ENCODE measurements at places on chromosomes 2 and 18.

GRCh38 chr2:241965931-241966412 is 96.4 kb downstream of the RTP5 start:
- no peak for DNase-seq

GRCh38 chr2:8524388-8524787 is 157.5 kb upstream of the ID2 start:
- DNase-seq = no peak

DNA sequence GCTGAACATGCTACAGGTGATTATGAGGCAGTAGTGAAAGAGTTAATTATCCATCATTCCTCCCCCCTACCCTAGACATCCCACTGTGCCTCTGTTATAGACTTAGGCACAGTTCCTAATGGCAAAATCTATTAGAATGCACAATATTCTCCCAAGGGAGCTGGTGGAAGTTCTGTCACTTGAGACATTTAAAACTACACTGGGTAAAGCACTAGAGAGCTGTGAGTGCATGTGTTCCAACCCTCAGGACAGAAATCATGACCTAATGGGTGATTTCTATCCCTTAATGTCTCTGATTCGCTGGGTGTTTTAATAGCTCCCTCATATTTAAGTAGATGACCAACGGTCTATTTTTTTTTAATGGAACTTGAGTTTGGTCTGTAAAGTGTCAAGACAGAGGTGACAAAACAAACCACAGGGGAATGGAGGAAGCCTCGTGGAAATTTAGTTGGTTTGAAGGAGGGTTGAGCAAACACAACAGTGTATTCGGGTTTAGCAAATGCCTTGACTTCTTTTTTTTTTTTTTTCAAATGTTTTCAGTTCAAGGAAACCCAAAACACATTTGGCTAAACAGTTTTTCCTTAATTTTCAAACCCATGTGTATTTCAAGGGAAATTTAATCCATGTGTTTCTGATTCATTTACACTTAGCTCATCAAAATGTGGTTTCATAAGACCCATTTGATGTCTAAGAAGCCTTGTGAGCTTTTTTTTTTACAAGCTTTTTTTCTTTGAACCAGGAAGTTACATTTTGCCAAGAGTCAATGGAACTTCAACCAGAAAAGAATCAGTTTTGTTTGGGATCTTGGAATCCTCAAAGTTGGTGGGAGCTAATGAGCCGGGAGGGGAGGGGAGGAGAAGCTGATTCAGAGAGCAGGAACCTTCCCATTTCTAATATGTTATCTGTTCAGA is 665.1 kb upstream of the ZEB2 start:
- DNase-seq = no peak

GRCh38 chr2:70043252-70043875 is 43.9 kb upstream of the PCBP1 start:
- DNase-seq = peak; percentile 78

DNA sequence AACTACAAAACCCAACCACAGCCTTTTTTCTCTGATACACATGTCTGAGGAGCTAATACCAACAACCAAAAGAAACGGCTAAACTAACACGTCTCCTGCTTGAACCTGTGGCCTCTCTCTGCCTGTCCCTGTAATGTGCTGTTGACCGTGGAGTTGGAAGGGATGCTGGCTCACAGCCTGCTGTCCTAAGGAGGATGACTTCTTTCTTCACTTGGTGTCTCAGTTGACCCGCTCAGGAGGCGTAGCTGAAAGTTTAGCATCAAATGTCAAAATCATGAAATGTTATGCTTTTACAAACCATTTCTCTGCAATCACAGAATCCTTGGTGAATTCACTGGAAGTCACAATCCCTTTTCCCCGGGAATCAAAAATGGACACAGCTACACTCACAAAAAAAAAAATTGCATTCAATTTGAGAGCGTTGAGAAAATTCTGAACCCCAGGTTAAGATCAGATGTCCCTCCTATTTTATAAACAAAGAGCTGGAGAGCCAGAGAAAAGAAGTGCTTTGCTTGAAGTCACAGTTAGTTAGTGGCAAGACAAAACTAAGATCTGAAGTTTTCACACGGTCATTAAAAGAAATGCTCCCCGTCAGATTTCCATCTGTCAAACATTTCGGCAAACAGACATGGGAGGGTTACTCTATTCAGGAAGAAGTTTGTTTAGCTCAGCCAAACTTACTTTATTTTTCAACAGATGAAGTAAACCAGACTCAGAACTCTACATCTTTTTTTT is 74.3 kb downstream of the IRS1 start:
- peak; percentile 16 for DNase-seq

DNA sequence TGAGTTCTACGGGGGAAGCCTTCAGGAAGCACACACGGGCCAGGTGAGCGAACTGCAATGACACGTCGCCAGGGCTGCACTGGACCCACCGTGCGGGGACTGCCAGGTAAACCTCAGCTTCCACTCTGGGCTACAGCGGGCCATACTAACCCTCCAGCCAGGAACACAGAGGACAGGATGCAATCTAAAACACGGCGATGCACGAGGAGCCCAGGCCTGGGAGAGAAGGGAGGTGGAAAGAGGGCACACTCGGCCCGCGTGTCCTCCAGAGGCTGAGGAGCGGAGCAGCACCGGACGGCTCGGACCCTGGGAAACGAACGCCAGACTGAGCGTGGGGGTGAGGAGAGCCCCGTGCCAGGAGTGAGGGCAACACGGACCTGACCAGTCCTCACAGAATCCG is 69.3 kb downstream of the HDAC4 start:
- DNase-seq = no peak

DNA sequence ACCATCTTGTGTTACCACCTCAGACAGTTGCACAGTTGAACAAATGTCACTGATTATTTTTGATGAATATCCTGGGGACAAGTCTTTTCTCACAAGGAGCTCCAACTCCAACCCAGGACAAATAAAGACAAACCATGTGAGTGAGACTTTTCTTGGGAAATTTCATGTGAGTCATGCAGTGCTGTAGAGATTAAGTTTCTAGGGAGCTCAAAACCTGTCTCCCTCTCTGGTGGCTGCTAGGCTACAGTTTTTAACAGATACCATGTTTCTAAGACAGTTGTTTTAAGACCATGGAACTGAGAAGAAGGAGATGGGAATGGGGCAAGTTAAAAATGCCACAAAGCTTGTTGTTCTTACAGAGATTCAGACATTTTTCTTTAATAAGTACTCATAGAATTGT is 255.5 kb downstream of the RIT2 start:
- DNase-seq = no peak

DNA sequence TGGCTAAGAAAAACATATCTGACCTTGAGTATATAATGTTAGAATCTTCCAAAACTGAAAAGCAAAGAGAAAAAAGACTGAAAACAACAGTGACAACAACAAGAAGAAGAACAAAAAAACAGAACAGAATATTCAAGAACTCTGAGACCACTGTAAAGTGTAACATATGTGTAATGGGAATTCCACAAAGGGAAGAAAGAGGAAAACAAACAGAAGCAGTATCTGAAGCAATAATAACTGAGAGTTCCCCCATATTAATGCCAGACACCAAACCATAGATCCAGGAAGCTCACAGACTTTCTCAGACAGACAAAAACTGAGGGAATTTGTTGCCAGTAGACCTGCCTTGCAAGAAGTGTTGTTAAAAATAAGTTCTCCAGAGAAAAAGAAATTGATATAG is 58.9 kb downstream of the TXNL1 start:
- no peak for DNase-seq

DNA sequence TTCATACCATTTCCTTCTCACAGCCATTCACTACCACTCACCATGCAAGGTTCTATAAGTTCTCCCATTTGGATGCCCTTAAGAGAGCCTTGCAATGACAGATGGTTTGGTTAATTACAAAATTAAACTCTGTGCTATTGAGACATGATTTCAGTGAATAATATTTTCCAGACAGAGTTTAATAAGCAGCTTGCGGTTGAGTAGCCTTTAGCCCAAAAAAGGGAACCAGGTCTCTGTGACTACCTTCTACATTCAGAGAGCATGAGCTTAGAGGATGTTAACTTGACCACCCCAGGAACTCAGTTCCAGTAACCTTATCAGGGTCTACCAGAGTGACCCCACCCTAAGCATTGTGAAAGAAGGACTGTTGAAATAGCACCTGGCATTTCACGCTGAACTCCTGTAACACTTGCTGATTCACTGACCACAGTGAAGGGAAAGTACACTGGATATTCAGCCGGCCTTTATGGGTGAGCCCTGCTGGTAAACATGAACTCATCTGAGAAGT is 1173.1 kb upstream of the ZEB2 start:
- no peak for DNase-seq

- DNase-seq = no peak
Measured at GRCh38 chr2:107730898-107731297, 95.8 kb upstream of the RGPD4 start.

- DNase-seq = no peak
Measured at GRCh38 chr2:86054535-86055082, 51.1 kb downstream of the POLR1A start.

DNA sequence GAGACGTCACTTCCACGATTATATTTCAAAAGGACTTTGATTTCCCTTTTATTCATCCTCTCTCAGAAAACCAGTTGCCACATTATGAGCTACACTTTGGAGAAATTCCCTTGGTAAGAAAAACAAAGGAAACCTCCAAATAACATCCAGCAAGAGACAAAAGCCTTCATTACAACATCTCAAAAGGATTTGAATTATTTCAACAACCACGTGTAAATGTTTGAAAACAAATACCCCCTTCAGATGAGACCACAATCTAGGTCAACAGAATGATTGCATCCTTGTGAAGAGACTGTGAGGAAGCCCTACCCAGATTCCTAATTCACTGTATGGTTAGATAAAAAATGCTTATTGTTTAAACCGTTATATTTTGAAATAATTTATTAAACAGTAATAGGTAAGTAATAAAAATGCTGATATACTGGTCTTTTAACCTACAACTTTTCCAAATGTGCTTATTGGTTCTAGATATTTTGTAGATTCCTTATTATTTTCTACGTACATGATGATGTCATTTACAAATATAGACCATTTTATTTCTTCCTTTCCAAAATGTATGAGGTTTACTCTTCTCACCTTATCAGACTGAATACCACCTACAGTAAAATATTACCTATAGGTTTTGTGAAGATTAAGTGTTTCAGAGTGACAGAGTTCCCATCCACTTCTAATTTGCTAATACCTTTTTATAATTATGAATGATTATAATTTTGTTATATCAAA is 922.7 kb upstream of the CHAC2 start:
- no peak for DNase-seq

DNA sequence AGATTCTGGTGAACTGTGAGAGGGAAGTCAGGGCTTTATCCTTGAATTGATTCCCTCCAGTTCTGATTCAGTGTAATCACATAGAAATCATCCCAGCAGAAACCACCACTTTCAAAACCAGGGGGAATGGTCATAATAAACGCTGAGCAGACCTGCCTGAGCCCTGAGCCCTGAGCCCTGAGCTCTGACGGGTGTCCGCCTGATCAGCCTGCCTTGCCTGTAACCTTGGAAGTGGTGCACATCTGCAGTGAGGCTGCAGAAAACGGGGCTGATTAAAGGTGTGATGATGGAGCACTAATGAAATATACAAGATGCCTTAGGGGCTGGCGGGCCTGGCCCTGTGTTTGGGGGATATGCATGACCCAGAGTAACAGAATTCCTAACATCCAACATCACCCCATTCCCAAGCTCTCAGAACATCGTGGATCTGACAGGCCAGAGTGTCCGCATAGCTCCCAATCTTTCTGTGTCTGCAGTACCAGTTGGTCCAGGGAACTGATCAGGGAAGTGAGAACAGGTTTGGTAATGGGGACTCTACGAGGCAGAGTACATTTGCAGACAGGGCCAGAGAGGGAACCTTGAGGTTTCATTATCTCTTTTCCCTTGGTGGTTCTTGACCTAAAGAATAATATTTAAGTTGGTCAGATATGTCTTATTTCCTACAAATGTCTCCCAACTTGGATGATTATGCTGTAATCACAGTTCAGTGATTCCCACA is 37.8 kb downstream of the KCTD18 start:
- DNase-seq = no peak

DNA sequence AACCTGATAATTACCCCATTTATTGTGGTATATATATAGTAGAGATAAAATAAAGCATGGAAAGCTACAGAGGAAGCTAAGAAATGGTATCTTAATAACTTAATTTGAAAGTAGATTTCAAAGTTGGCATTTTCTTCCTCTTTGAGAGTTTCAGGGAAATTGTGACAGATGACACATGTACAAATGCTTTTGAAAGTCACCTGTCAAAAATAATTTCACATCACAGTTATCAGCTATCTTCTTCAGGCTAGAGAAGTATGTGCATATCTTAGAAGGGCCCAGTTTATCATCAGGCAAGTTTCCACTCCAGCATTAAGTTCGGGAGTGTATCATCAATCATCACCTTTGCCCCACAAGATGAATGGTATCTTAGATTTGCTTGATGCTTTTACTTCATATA is 457.9 kb downstream of the LRRTM4 start:
- DNase-seq = no peak

GRCh38 chr2:204024503-204024902 is 87.9 kb downstream of the ICOS start:
- no peak for DNase-seq

GRCh38 chr18:3540805-3541548 is 91.0 kb downstream of the TGIF1 start:
- DNase-seq = no peak

GRCh38 chr2:224175538-224175937 is 136.5 kb upstream of the SERPINE2 start:
- DNase-seq = no peak

- DNase-seq = peak; percentile 77
Measured at GRCh38 chr2:240021488-240022104, 3.5 kb downstream of the NDUFA10 start.

GRCh38 chr2:9939587-9940485 is 11.7 kb upstream of the GRHL1 start:
- no peak for DNase-seq

Data from Right ventricle myocardium inferior (tissue), 1 donor.